ENCODE measurements at places on chromosomes 4 and X.

- DNase-seq, result no peak
These were observed 16.5 kb downstream of the GAK start for GRCh38 chr4:915595-915994.

- no peak for DNase-seq
These were observed 91.2 kb downstream of the HUWE1 start for GRCh38 chrX:53595266-53595810.

DNA sequence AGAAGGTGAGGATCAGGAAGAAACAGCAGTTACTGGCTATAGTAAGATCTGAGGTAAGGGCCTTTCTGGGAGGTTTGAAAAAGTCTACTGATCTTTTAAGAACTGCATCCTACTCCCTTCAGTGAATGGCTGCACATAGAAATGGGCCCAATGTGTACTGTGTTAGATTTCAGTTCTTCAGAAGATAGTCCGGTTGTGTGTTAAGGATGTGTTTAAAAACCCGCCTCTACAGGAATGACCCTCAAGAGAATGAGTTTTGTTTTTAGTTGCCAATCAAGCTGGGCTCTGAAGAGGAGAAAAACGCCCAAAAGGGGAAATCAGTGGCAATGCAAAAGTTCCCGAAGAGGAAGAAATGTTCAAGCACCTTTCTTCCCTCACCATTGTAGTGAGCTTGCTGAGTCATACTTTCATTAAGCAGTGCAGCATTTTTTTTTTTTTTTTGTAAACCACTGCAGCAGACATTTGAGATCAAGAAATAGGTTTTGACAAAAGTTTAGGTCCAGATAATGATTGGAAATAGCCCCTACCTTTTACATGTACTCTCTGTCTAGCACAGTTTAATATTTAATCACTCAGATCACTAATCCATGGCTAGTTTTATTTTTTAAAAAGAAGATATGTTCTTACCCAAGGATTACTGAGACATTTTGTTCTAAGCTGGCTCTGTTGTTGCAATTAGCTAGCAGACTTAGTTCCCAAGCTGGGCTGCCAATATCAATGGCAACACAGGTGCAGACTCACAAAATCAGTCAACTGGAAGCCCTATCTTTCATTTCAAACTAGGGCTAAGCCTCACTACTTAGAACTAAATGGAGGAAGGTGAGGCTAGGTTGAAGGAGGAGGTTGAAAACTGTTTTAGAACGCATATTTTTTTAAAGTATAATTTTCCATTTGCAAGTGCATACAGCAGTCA lies 7.0 kb upstream of the TRPC5OS start:
- no peak for DNase-seq

- DNase-seq, result no peak
These were observed 28.6 kb upstream of the KIAA1210 start for GRCh38 chrX:119156241-119156640.

DNA sequence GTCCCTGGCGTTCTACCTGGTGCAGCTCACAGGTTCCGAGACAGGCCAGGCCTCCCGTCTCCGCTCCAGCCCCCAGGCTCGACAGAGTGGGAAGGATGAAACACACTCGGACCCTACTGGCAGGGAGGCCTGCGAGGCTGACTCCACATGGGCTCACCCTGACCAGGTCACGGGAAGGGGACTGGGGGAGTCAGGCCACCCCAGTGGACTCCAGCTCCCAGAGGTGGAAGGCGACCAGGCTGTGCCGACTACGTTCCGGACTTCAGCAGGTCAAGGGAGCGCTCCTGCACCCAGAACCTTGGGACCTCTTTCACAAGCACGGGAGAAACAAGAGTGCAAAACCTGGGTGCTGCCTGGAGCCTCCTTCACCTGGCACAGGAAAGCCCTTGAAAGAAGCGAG lies 4.6 kb upstream of the IRAK1 start:
- no peak for DNase-seq

- DNase-seq, result no peak
These were observed 23.8 kb upstream of the ARHGAP10 start for GRCh38 chr4:147707892-147708672.

DNA sequence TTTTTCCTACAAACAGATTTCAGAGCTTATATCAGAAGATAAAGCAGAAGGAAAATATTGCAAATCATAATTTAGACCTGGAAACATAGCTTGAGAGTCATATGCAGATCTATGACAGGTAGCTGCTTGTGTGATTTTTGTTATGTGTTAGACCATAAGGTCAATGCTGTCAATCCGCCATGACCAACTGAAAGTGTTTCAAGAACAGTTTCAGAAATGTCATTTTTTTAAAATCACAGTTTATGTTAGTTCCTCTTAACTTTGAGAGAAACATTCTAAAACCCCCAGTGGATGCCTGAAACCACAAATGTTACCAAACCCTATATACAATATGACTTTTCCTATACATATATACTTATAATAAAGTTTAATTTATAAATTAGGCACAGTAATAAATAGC lies 391.3 kb upstream of the FAM241A start:
- DNase-seq, result no peak

DNA sequence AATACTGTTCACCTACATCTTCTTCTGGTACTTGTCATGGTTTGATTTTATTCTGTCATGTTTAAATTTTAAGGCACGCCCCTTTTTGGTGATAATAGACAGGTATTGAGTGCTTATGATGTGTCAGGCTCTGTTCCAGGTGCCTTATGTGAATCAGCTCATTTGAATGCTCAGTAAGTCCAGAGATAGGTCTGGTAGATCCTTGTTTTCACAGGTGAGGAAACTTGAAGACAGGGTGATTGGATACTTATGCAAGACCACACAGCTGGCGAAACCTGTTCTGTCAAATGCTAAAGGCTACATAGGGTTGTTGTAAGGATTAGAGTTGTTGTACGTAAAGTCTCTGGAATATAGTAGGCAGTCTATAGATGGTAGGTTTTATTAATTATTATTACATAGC lies 9.6 kb upstream of the SLC25A14 start:
- DNase-seq, result no peak
